Brain microvascular endothelial cell (primary cell): ENCODE measurements at places on chromosomes 7 and 10.

- DNase-seq, result no peak
These were observed 138.0 kb upstream of the STK17A start for GRCh38 chr7:43444711-43445578.

- DNase-seq, result no peak
These were observed 180.9 kb upstream of the LYZL1 start for GRCh38 chr10:29107866-29108498.

DNA sequence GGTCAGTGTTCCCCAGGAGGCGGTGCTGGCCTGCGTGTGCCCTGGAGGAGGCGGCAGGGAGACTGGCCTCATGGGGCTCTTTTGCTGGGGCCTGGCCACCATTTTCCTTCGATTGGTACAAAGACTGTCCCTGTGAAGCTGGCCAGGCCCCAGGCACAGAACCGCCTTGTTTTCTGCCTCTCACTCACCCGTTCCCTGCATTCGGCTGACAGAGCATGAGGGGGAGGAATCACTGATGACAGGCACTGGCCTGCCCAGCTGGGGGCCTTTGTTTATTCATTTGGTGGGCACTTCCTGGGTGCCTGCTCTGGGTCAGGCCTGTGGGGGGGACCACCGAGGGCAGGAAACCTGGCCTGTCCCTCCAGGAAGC, 139.2 kb downstream of the FAM53B start:
- no peak for DNase-seq

DNA sequence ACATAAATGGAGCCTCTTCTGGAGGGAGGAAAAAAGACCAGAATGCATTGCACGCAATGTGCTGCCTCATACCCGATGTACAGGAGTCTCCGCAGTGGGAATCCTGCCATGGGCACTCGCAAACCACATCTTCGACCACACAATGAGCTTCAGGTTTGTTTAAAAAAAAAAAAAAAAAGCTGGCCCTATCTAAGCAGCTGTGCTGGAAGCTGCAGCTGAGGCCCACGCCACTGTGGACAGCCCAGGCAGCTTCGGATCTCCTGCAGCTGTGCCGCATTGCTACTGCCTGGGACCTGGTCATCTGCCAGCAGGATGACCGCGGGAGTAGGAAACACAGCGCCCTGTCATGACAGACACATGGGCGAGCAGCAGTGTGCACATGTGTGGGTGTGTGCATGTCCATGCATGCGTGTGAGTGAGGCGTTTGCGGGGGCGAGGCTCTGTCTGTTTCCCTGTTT, 26.0 kb downstream of the EN2 start:
- DNase-seq, result no peak

DNA sequence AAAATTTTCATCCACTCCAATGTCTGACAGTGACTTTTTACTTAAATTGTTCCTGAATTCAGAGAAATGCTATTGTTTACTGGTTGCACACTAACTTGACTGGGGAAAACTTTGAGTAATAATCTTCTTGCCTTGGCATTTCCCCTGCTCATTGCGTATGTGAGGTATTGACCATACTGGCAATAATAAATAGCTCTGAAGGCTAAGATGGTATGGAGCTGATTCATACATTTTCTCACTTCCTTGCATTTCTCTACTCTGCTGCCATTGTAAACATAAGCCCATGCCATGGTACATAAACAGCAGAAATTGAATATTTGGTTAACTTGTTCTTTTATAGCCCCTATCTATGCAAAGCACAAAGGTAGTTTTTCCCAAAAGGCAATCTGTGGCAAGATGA, 290.0 kb downstream of the RNLS start:
- no peak for DNase-seq

- DNase-seq, result no peak
These were observed 48.5 kb upstream of the LMTK2 start for GRCh38 chr7:98058186-98058585.

GRCh38 chr7:48292949-48293348, 121.7 kb downstream of the ABCA13 start:
- no peak for DNase-seq

DNA sequence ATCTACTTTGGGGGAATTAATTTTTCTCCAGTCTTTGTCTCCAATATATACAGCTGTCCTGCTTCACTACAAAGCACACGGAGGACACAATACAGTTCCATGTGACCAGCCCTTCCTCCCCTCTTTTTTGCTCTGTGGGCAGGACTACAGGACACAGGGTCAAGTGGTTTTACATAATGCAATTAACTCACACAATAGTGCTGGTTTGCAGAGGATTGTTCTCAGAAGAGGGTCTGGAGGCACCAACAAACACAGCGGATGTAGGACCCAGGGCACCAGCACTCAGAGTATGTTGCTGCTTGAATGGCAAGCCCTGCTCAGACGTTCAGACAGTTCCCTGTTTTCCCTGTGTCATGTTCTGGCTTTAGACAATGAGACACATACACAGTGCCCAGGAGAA, 52.0 kb upstream of the NPTX2 start:
- DNase-seq, result no peak

GRCh38 chr10:75544993-75545706, 113.7 kb downstream of the LRMDA start:
- peak; percentile 27 for DNase-seq

DNA sequence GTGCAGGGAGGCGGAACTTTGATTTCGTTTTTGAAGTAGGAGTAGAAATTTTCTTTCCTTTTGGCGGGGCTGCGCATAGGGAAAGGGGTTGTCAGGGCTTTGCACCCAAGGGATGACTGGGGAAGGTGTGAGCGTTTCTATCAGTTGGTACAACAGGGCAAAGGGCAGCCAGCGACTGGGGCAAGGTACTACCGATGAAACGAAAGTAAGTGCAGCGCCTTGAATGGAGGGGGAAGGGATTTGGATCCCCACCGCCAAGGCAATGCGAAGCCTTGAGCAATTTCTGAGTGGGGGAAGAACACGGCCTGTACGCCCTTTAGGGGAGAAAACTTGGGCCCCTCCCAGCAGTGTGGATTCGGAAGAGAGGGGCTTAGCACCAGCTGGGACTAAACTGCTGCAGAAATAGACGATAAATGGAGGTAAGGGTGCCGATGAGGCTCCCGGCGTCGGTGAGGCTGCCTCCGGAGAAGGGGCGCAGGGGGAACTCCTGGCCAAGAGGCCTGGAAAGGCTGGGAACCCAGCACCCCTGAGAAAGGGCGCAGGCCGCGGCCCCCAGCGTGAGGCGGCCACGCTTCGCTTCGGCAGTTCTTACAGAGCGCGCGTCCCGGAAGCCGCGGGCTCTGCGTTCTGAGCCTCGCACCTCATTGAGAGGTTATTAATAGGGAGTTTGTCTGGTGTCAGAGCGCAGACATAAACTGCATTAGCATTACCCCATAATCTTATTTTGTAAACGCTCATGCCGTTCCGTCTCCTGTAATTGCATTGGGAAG, 10.0 kb upstream of the TLX1 start:
- no peak for DNase-seq

GRCh38 chr7:122383934-122384333, 79.4 kb upstream of the FEZF1 start:
- DNase-seq, result no peak

DNA sequence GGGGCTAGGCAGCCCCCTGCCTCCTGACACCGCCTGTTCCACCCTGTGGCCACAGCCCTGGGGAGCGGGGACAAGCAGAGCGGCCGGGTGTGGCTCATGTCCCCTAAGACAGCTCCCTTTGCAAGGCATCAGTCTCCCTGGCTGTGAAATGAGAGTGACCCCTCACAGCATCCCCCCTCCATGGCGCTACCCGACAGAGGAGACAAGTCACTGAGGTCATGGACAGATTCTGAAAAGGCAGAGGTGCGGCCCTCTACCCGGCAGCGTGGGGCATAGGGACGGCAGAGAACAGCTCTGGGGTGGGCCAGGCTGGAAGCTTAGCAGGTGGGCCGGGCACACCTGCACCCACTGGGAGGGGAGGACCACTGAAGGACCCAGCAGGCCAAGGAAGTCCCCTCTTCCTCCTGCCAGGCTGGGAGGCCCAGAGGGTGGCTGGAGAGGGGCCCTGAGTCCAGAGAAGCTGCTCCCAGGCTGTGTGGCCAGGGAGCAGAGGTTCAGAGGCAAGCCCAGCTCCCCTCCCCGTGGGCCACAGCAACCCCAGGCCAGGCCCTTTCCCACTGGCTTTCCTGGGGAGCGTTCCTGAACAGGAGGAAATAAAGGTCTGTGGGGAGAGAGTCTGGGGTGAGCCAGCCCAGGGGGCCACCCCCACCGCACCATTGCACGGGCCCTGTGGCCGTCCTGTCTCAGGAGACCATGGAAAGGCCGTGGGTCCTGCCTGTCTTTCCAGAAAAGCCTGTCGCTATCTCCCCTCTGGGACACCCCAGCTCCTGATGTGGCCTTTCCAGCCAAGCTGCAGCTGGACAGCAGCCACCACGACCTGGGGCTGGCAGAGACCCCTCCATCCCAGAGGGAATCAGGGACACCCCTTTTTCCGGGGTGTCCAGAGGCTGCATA, 1.7 kb downstream of the ADAP1 start:
- no peak for DNase-seq

DNA sequence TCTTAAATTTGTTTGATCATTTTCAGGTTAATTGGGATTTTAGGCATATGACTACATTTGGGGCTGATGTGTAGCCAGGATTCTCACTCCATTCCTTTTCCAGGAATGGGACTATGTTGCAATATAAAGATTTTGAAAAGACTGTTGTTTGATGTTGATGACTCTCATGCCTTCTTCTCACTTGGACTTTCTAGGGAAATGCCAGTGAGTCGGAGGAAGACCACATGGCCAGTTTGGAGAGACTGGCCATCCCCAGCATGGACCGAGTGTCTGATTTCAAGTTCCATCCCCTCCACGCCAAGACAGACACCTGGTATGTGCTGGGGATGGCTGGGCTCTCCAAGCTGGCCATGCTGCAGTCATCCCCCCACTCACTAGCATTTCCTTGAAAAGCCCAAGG, 5.5 kb downstream of the IGFBP3 start:
- DNase-seq, result no peak

GRCh38 chr10:18217577-18217976, 77.4 kb downstream of the CACNB2 start:
- no peak for DNase-seq

- DNase-seq, result no peak
These were observed 111.3 kb upstream of the CHST15 start for GRCh38 chr10:124204726-124205125.

GRCh38 chr7:75856536-75856935, 22.3 kb upstream of the RHBDD2 start:
- no peak for DNase-seq

DNA sequence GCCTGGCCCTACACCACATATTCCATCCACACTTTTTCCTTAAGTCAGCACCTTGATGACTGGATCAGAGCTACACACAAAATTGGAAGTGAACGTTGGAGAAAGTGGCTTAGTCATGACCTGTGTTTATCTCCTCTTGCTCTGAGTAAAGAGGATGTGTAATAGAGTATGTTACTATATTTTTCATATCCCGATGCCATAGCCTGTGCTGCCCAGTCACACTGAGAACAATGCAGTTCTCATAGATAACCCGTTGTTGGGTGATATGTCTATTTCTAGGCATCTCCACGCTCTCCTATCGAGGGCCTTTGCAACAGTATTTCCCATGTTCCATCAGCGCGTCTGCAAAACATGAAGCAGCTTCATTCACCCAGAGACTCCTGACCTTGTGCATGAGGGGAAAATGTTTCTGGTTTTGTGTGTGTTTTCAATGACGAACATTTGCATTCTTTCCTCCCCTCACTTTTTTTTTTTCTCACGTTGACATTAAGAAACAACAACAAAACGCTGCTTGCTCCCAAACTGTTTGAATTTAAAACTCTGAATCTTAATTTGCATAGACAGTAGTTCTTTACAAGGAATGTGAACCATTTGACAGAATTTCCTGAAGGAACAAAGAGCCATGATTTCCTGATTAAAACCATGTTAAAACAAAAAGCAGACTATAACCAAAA, 43.4 kb downstream of the GRK5 start:
- peak; percentile 91 for DNase-seq

DNA sequence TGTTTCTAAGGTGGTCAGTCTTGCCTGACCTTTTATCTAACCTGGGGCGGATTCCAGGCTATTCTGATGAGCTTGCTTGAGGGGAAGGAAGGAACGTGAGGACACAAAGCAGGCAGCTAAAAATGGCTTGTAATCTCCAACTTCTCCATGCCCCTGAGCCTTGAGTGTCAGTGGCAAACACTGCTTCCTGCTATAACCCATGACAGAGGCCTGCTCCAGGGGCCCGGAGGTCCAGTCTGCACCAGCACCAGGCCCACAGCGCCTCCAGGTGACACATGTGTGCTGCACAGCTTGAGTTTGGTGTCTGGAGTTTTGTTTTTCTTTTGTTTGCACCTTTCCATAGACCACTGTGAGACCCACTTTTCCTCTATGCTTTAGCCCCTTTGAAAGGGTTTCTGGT, 207.9 kb downstream of the PAXIP1 start:
- no peak for DNase-seq

GRCh38 chr10:72727130-72727529, 35.2 kb downstream of the MCU start:
- no peak for DNase-seq

DNA sequence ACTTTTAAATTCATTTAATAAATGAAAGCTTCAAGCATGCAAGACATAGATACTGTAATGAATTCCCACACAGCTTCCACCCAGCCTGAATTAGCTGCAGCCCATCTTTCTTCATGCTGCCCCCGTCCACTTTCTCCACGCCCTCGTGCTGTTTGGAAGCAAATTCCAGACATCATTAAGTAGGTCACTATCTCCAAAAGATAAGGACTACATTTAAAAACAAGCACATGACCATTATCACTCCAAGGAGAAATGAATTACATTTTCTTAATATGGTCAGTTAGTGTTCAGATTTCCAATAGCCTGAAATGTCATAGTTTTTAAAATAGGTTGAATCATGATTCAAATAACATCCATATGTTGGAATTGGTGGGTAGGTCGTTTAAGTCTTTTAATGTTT, 24.3 kb downstream of the LMTK2 start:
- no peak for DNase-seq

DNA sequence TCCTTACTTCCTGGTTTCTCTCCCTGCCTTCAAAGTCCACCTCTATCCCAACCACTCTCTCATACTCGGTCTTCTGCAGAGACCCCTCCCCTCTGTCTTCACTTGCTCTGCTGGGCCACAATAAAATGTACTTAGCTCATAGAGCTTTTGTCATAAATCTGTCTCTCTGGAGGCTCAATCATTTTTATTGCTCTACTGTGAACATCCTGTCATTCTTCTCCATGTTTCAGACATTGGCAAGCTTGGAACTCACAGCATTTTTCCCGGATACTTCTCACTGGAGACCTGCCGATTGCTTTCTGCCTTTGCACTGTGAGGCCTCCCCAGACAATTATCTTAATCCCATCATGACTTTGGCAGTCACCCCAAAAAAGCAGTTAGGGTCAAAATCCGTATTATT, 192.3 kb upstream of the ZMIZ1 start:
- no peak for DNase-seq

GRCh38 chr7:100407285-100408180, 21.0 kb downstream of the ZCWPW1 start:
- DNase-seq, result peak; percentile 75

- peak; percentile 35 for DNase-seq
These were observed 74.2 kb downstream of the MINPP1 start for GRCh38 chr10:87578842-87579401.

GRCh38 chr10:91598211-91598977, 34.5 kb downstream of the PPP1R3C start:
- peak; percentile 62 for DNase-seq
